ENCODE measurements at places on chromosomes 3 and 15.

DNA sequence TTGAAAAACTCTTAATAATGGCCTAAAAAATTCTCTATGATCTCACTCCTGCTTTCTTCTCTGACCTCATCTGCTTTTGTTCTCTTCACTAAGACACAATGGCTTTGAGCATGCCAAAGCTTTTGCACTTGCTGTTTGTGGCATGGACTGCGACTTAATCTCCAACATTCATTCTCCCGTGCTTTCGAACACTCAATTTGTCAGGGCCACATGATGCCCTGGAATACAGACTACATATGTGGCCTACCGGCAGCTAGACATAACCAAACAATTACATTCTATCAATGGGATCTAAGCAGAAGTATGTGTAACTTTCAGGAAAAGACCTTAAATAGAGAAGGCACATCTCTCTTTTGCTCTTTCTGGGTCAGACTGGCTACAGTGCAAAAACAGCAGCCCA lies 506.5 kb downstream of the MAGI1 start:
- DNase-seq = no peak

DNA sequence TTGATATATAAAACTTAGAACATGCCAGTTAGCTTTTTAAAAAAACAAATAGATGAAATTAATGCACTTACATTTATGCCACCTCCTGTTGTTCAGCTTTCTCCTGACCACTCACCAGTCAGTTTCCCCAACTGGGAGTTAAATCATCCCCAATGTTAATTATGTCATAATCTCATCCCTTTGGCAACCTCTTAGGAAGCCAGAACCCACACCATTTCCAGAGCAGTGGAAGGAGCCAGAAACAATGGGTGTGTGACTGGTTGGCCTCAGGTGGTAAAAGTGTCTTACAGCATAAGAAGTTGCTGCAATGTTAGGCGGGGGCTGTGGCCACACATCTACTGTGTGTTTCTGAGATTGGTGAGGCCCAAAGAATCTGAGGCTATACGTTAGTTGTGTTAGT lies 46.5 kb upstream of the MITF start:
- no peak for DNase-seq

DNA sequence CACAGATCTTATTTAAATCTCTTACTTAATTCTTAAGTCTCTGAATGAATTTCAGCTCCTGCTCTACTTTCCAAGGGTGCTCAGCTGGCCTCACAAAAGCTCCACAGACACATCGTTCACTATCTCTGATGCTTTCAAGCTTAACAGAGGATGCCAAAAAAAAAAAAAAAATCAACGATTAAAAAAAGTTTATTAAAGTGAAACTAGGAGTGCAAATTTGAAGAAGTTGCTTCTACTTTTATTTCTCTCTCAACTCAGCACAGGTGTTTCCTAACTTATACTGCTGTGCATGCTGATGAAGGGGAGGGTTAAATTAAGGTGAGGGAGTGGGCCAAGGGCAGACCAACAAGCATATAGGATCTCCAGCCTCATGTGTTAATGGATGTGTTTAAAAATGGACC lies 157.2 kb downstream of the TIGIT start:
- no peak for DNase-seq

DNA sequence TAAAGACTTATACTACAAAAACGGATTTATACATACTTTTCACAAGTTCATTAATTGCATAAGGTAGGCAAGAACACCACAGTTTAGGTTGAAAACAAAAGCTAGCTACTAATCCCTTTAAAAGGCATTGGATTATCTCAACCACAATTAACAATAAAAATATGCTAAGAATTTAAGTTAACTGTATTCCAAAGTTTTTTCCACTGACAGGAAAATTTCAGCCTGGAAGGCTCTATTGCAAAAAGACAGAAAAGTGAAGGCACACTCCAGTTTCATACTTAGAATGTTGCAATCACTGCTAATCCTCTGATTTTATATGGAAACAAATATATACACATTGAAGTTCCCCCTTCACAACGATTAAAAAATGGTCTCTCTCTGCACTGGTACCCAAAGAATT lies 71.5 kb downstream of the TJP1 start:
- no peak for DNase-seq

DNA sequence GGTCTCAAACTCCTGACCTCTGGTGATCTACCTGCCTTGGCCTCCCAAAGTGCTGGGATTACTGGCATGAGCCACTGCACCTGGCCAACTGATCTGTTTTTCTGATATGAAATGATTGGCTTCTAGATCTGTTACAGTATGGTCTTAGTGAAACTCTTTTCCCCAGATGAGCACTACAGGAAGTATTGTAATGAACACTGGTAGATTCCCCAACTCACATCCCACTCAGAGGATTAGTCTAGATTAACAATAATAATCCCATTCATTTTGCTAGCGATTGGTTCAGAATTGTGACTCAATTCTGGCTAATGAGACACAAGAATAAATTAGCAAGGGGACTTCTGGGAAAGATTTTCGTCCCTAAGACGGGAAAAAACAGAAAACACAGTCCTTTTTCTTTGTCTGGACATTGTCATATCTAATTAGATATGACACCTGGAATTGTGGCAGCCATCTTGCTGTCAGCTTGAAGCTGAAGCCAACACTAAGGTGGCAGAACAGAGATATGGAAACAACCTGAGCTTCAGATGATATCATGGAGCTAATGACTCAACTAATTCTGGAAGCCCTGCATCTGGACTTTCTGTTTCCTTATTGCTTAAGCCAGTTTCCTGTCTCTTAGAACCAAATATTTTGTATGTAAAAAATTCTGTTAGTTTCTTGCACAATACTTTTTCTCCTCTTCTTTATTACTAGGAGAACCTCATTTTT lies 17.4 kb upstream of the NPTN start:
- DNase-seq = no peak

DNA sequence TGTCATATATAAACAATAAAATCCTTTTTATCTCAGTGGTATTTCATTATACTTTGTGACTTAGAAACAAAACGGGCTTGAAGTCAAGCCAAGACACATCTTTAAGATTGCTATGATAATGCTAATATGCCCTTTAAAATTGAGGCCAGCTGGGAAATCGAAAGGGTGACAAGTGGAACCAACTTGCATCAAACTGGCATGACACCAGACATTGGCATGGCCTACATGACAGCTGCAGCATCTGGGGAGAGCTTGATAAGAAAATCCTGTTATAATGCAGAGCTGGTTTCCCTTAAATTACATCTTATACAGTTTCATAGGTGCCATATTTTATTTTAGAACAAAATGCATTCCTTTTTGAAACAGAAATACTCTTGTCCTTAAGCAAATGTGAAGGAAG lies 325.2 kb downstream of the ZBBX start:
- no peak for DNase-seq

GRCh38 chr15:99402014-99402729 lies 150.9 kb downstream of the LRRC28 start:
- DNase-seq = no peak

DNA sequence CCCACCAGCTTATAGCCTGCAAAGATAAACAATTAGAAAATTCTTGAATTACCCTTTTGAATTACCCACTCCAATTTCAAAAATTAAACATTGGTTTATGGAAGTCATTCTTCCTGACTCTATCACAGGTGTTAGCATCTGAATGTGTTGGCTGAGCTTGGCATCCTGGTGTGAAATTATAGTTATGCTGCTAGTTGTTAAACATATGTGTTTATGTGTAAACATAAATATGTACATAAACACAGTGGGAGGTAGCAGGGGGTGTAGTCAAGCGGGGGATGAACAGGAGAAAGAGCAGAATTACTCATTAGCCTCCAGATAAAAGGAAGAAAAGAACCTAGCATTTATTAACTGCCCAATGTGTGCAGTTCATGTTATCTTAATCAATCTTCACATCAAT lies 530.2 kb downstream of the MCTP2 start:
- no peak for DNase-seq

DNA sequence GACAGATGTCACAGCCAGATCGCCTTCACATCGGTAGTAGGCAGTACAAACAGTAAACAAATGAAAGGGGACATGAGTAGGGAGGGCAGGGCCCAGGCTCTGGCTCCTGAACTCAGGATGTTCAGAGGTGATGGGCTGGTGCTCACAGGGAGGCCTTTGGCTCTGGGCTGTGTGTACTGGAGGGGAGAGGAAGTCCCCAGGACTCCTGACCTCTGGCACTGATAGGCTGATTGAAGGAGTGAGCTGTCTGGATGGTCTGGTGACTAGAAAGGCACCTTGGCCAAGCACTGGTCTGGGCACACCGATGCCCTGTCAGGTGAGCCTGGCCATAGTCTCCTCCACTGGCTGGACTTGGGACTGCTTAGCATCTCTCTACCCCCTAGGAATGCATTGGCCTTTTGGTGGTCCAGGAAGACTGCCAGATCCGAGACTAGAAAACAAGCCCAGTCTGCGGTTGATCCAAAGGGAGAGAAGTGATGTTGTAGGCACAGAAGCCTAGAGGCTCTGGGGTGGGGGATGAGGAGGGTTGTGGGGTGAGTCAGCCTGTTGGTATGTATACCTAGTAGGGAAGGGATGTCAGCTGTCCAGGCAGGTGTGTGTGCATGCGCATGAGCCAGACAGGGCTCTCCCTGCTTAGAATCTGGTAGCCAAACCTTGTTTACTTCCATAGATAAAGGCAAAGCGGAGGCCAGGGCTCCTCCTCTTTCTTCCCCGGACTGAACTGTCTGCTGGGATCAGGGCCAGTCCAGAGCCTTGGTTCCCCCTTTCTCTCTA lies 1.9 kb downstream of the SPINT1 start:
- DNase-seq = no peak
